Hepatic stellate cell (primary cell): ENCODE measurements at places on chromosomes 4 and X.
A peak's percentile ranks its signal among the peaks of the same experiment; 100 is the strongest.

- no peak for DNase-seq
Measured at GRCh38 chr4:184099535-184099966, 118.1 kb downstream of the ENPP6 start.

- no peak for DNase-seq
Measured at GRCh38 chr4:46442963-46443362, 53.0 kb upstream of the GABRA2 start.

GRCh38 chr4:173168396-173169177 lies at the start of gene GALNT7:
TSS of gene GALNT7 (plus strand) at chr4:173168811. CDS start at chr4:173168836, 25 bp downstream.
- DNase-seq, result peak; percentile 73

- DNase-seq, result no peak
Measured at GRCh38 chrX:19496711-19497110, 18.6 kb downstream of the MAP3K15 start.

GRCh38 chrX:51641421-51642021 lies 22.8 kb upstream of the CENPVL3 start:
- DNase-seq, result peak; percentile 23

DNA sequence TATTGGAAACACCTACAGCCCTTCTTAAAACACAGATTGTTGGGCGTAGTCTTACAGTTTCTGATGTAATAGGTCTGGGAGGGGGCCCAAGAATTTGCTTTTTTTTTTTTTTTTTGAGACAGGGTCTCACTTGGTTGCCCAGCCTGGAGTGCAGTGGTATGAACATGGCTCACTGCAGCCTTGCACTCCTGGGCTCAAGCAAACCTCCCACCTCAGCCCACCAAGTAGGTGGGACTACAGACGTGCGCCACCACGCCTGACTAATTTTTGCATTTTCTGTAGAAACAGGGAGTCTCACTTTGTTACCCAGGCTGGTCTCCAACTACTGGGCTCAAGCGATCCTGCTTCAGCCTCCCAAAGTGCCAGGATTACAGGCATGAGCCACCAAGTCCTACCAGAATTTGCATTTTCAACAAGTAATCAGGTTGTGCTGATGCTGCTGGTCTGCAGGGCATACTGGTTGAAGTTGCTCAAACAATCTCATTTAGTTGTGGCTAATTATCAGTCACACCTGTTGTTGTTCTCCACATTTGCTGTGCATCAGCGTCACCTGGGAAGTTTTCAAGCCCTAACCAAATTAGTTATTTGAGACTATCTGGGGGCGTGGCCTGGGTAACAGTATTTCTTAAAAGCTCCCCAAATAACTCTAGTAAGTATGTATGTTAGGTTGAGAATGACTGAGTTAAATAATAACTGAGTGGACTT lies 14.0 kb downstream of the TMEM154 start:
- DNase-seq, result no peak
